ENCODE measurements at places on chromosomes 11 and 22.

DNA sequence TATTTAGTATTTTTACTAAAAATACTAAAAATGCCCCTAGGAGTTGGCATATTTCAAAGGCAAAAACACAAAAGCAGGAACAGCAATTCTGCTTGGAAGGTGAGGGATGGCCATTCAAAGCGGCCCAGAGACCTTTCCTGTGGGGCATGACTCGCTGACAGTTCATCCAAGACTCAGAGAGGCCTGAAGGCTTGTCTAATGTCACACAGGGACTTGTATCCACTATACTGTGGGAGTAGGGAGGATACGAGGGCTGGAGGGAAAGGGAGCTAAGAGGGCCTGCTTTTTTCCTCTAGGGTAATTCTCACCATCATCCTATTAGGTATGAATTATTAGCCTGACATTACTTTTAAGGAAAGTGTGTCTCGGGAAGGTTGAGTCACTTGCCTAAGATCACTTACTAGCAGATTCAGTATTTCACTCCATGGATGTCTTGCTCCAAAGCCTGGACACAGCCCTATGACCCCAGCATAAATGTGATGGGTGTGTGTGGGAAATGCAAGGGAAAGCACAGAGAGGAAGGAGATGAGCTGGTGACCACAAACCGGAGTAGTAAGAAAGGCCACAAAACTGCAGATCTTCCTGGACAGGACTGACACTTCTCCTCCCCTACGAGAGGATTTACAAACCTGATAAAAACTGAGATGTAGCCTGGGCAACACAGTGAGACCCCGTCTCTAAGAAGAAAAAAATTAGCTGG is 16.7 kb upstream of the UCP3 start:
- no peak for DNase-seq
- no peaks in the 10 kb centered on the region for H3K27me3 ChIP-seq
- no peak overlapping the region for H3K27ac ChIP-seq

DNA sequence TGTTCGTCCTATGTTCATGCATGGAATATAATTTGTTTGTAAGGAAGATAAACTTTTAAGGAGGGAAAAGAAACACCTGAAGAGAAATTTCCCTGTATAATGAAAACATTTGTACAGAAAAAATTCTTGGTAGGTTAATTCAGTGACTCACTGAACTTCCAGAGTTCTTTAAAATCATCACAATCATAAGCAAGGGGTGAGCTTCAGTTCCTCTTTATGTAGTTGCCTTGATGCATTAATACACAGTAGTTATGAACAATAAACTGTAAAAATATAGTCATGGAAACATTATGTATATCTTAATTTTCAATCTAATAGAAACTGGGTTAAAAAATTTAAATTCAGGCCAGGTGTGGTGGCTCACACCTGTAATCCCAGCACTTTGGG is 1.1 kb upstream of the C11orf65 start:
- H3K36me3 ChIP-seq = peaks cover 4% of the 10 kb centered on the region
- DNase-seq = no peak
- no peak overlapping the region for H3K27ac ChIP-seq
- peak overlapping the region; percentile 91 for H3K4me3 ChIP-seq
- no peaks in the 10 kb centered on the region for H3K27me3 ChIP-seq
- peaks cover 7% of the 10 kb centered on the region for H3K4me1 ChIP-seq

GRCh38 chr11:88683024-88683423 is 345.5 kb upstream of the CTSC start:
- no peak overlapping the region for H3K27ac ChIP-seq
- no peaks in the 10 kb centered on the region for H3K27me3 ChIP-seq
- no peaks in the 10 kb centered on the region for H3K36me3 ChIP-seq
- peak; percentile 60 for DNase-seq
- no peak overlapping the region for H3K4me3 ChIP-seq

GRCh38 chr11:72231396-72232259 is 7.1 kb downstream of the INPPL1 start:
- H3K27ac ChIP-seq = no peak overlapping the region
- H3K36me3 ChIP-seq = peaks cover 99% of the 10 kb centered on the region
- no peak overlapping the region for H3K4me3 ChIP-seq
- H3K27me3 ChIP-seq = no peaks in the 10 kb centered on the region

- no peak overlapping the region for H3K27ac ChIP-seq
- no peak overlapping the region for H3K4me3 ChIP-seq
- H3K27me3 ChIP-seq = no peaks in the 10 kb centered on the region
- DNase-seq = no peak
- H3K36me3 ChIP-seq = peaks cover 83% of the 10 kb centered on the region
Observed at GRCh38 chr11:134155946-134156865, 67.6 kb downstream of the NCAPD3 start.

DNA sequence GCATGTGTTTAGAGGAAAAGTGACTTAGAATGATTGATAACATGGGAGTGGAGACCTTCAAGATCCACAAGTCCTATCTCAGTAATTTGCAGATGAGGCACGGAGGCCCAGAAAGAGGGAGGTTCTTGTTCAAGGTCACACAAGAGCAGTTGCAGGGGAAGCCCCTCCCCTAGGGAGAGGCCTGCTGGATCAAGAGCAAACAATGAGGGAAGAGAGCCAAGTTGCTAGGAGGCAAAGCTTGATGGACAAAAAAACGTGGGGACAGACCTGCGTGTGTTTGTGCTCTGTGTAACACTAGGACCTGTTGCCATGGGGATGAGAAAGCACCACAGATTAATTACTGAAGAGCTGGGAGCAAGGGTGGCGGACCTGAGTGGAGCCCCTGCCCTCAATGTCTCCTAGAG is 6.4 kb upstream of the MFRP start:
- no peak for DNase-seq
- H3K27me3 ChIP-seq = peaks cover 3% of the 10 kb centered on the region
- no peak overlapping the region for H3K4me3 ChIP-seq

DNA sequence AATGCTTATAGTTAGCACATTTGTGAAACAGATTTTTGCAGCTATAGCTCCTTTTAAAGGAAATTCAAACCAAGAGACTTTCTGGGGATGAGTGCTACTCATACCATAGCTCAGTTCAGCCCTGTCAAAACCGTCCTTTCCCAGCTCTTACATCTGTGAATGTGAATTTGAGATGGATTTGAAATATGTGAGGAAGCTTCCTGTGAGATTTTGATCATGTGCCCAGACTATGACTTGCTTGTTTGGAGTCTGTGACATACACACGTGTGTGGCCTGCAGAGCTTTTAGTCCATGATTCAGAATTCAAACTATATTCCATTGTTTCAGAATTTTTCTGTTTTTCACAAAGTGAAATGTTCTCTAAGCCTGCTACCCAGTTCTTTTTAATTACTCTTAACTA is 4.4 kb upstream of the MMP1 start:
- H3K36me3 ChIP-seq = no peaks in the 10 kb centered on the region
- no peaks in the 10 kb centered on the region for H3K4me1 ChIP-seq
- no peak overlapping the region for H3K4me3 ChIP-seq
- no peak overlapping the region for H3K27ac ChIP-seq
- no peaks in the 10 kb centered on the region for H3K27me3 ChIP-seq

Measured in endodermal cell (in vitro differentiated cells).